ENCODE measurements at places on chromosomes 3 and 15.

DNA sequence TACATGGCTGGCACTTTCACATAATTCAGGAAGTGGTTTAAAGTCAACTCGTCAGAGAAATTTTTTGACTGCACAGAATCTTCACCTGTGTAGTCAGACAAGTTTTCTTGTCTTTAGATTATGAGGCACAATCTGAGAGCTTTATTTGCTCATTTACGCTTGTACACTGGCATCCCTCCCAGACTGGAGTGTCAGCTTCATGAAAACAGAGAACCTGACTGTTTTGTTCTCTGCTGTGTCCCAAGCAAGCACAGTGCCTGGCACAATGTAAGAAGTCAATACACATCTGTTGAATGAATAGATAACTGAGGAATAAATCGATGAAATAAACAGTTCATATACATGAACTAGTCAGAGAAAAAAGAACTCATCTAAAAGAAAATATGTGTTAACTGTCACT, 846.1 kb upstream of the CFAP20DC start:
- DNase-seq: no peak

DNA sequence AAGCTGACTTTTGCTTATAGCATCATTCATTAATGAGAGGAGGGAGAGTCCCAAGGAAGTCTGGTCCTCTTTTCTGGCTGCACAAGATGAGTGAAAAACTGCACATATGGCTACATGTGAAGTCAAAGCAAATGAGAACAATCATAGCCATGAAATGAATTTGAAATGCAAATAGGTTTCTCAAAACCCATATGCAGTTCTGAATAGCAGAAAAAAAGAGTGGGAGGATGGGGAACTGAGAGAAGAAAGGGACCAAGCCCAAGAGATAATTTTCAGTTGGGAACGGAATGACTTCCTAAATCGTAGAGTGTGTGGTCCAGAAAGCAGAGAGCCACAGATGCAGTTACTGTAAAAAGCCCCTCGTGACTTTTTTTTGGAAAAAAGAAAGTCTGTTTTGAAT, 66.3 kb downstream of the GTPBP8 start:
- no peak for DNase-seq

- DNase-seq: no peak
These were observed 36.0 kb upstream of the C3orf70 start for GRCh38 chr3:185188816-185189215.

DNA sequence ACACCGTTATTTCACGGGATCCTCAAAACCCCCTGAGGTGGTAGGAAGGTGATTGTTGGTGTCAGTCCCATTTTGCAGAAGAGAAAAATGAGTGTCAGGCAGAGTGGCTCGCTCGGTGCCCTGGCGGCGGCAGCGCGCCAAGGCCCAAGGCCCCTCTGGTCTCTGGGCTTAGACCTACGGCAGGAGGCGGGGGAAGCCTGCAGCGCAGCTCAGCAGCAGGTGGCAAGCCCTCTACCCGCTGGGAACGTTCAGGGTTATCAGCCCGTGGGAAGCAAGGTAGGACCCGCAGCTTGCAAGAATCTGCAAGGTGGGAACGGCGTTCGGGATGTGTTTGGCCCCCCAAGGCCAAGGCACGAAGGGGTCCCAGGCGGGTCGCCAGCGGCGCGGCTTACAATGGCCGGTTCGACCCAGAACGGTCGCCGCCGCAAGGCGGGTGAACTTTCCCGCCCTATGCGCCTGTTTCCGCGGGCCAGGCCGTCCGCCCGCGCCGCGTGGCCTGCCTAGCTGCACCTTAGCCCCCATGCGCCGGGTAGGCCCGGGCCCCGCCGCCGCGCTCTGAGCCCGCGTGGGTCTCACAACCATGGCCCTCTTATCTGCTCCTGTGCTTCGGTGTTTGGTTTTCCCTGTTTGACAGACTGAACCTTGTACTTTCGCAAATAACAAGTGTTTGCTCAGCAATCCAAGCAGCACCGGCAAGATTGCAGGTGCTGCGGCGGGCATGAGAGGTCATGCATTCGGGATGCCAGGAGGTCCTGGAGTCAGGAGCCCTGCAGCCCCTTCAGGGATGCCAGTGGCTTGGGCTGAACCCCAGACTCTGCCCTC, 39.7 kb downstream of the CCNL1 start:
- DNase-seq: peak; percentile 10

DNA sequence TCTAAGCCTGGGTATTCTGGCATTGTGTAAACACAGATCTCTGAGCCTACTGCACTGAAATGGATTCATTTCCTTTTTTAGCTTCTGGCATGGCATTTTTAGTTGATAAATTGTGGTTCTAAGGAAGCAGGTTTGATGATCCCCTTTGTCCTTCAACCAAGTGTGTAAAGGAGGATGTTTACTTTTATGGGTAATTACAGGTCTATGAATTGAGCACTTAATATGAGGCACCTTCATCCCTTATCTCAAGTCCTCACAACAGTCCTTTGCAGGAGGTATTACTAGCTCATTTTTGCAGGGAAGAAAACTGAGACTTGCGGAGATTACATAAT, 30.8 kb upstream of the ZBTB38 start:
- no peak for DNase-seq

- no peak for DNase-seq
These were observed 16.9 kb upstream of the TSC22D2 start for GRCh38 chr3:150391161-150391560.

- no peak for DNase-seq
These were observed 26.6 kb upstream of the MRPS22 start for GRCh38 chr3:139317215-139317614.

DNA sequence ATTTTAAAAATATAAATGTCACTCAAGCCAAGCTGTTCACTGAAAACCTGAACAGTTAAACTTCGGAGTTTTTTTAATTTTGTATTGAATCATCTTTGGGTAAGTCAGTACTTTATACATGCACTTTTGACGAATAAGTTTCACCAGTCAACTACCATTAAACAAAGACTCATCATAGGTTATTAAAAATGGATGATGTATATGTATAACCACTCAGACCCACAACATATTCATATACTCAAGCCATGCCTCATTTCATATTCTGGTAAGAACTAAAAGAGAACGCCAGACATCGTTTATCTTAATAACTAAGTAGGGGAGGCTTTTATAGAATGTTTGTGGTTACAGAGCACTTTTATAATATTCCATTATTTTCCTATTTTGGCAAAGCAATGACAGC, 18.3 kb downstream of the MSL2 start:
- DNase-seq: no peak

GRCh38 chr3:105561876-105562275, 195.2 kb downstream of the ALCAM start:
- DNase-seq: no peak

DNA sequence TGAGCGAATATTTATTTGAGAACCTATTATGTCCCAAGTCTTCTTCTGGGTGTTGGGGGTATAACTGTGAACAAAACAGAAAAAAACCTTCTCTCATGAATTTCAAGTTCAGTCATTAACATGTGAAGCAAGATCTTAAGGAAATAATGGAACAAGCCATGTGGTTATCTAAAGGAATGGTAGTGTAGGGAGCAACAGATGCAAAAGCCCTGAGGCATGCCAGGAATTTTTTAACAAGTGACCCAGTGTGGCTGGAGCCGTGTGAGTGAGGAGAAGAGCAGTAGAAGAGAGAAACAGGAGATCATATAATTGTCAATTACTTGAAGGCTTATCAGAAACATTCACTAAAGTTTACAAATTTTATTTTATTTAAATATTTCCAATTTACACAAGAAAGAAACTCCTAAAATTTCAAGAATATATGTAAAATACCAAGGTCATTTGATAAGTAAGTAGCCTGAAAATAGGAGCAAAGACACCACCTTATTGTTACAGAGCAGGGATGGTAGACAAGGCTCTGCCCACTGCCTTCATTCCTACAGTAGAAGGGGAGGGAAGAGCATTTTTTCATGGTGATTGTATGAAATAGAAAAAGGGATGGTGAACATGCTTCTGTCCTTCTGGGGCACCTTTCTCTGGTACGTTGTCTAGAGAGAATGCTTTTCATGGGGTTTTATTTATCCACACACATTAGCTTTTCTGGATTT, 345.1 kb downstream of the PLOD2 start:
- DNase-seq: no peak

- no peak for DNase-seq
These were observed 9.9 kb upstream of the CCDC54 start for GRCh38 chr3:107367353-107367752.

DNA sequence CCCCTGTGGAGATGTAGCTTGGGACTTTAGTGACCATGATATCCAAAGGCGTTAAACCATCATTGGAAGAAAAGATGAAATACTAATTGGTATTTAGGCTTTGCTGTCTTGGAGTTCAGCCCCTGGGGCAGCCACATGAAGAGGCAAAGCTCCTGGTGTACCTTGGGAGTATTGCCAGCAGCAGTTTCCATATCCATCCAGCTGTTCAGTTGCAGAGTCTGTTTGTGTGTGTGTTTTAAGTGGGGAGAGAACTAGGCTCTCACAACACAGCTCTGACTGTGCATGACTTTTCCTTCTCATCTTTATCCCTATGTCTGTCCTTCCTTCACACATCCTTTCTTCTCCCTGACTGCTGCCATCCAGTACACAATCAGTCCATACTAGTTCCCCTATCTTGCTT, 98.9 kb downstream of the CDIN1 start:
- no peak for DNase-seq

Data from cortex of kidney (tissue), 1 donor.